Stimulated activated CD4-positive, alpha-beta T cell treated with anti-CD3 and anti-CD28 coated beads, Interleukin-1b, Interleukin-23, amount 100 ng/mL, for 1 hour (primary cell): ENCODE measurements at places on chromosomes 16 and 17.

DNA sequence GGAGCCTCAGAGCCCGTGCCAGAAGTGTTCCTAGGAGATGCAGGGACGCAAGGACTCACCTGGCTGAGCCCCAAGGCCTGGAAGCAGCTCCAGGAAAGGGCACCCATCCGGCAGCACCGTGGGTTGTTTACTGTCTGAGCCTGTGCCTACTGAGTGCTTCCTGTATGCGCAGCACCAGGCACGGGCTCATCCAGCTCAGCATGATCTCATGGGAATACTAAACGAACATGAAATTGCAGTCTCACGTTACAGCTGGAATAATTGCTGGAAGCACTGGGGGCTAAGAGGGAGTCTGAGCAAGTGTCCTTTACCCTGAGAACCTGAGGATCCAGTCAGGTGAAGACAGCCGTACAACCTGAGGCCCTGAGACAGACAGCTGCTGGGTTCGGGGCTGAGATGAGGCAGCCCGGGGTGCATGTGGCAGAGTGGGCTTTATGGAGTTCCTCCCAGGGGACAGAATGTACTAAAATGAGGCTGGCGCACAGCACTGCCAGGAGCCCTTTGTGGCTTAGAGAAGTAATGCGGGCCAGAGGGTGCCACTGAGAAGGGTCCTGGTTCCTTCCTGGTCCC, 5.4 kb downstream of the CTRL start:
- no peak for DNase-seq

DNA sequence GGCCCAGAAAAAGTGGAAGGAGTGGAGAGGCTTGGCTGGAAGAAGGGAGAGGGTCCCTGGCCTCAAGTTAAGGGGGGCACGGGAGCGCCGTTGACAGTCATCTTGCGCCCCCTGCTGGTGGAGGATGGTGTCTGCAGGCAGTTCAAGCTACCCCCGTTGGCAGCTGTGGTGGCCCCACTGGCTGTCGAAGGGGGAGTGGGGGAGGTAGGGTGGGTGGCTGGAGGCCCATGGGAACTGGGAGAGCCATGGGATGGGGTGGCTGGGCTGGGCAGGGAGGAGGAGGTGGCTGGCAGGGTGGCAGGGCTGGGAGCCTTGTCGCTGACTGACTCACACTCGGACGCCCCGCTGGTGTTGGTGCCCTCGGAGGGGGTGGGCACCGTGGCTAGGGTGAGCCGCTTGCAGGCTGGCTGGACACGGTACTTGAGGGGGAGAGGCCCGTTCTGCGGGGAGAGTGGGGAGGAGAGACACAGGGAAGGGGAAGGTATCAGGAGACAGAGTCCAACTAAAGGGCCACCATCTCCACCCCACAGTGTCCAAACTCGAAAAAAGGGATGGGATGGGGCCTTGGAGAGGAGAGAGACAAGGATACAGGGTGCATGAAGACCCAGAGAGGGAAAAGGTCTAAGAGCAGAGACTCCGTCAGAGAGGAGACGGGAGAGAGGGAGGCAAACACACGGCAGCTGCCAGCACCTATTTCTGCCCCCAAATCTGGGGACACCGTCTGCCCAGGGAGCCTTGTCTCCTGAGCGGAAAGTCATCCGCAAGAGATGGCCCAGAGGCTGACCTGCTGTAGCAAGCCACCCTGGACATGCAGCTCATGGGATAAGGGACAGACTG, 5.2 kb downstream of the CISD3 start:
- peak; percentile 48 for DNase-seq

- no peak for DNase-seq
These were observed 228.1 kb downstream of the NTN1 start for GRCh38 chr17:9249245-9249953.

GRCh38 chr17:1736348-1737281, 6.1 kb upstream of the SERPINF2 start:
- DNase-seq = no peak
